ENCODE measurements at places on chromosomes 7 and 10. TPM values are rescaled to one million over a fixed set of nuclear protein-coding genes. Genes with fewer than 3 reads are reported as not detected.

DNA sequence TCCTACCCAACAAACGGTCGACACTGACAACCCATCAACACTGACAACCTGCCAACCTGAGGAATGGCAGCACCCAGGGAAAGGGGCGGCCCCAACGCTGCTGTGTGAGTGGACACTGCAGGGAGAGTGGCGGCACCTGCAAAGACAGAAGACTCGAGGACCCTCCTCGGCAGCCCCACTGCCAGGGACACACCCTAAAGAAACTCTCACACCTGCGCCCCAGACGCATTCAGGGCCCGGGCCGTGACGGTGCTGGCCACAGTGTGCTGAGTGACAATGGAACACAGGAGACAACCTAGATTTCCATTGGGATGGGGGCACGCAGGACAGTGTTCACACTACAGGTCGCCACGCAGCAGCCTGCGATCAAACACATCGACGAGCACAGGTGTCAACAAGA is 3.6 kb downstream of the CAMK2B start:
- H3K4me3 ChIP-seq: no peak overlapping the region
- DNase-seq: no peak
- H3K27ac ChIP-seq: no peak overlapping the region

- H3K4me3 ChIP-seq: no peak overlapping the region
- no peaks in the 10 kb centered on the region for H3K36me3 ChIP-seq
- peaks cover 1% of the 10 kb centered on the region for H3K27me3 ChIP-seq
- H3K4me1 ChIP-seq: peaks cover 43% of the 10 kb centered on the region
- no peak for DNase-seq
These were observed 229.1 kb downstream of the CUX1 start for GRCh38 chr7:102046373-102047117.

GRCh38 chr7:112529521-112529920 is 48.7 kb downstream of the LSMEM1 start:
- H3K4me1 ChIP-seq: no peaks in the 10 kb centered on the region
- H3K4me3 ChIP-seq: no peak overlapping the region
- no peaks in the 10 kb centered on the region for H3K36me3 ChIP-seq
- H3K27ac ChIP-seq: no peak overlapping the region
- no peaks in the 10 kb centered on the region for H3K27me3 ChIP-seq

GRCh38 chr10:23106331-23107072 is 11.1 kb downstream of the MSRB2 start:
- H3K4me3 ChIP-seq: no peak overlapping the region
- no peak overlapping the region for H3K27ac ChIP-seq
- no peaks in the 10 kb centered on the region for H3K27me3 ChIP-seq
- H3K36me3 ChIP-seq: peaks cover 23% of the 10 kb centered on the region
- H3K4me1 ChIP-seq: no peaks in the 10 kb centered on the region

DNA sequence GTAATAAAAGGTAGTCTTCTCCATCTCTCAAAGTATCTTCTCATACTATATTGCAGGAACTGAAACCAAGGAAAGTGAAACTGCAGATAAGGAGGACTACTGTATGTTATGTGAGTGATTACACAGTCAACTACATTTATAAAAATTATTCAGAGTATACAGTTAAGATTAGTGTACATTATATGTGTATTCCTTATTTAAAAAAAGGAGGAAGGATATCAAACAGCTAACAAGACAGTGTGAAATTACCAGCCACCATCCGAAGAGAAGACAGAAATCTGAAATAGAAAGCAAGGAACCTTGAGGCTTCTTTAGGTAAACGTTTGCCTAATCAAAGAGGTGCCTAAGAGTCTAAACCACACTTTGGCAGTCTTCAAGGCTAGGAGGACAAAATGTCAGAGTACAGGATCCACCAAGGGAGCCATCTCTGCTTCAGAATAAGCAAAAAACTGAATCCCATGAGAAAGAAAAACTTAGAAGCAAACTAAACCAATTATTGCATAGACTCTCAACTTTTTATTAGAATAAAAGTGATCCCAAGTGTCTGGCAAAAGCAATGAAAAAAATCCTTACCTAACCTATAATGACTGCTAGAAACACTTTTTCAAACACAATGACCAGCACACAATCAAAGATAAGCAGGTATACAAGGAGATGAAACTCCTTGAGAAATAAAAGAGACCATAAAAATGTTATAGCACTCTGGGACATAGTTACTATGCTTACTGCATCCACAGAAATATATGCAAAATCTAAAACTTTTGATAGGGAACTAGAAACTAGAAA is 6.4 kb downstream of the USP6NL start:
- peaks cover 7% of the 10 kb centered on the region for H3K27me3 ChIP-seq
- peaks cover 28% of the 10 kb centered on the region for H3K4me1 ChIP-seq
- H3K36me3 ChIP-seq: no peaks in the 10 kb centered on the region
- DNase-seq: no peak

DNA sequence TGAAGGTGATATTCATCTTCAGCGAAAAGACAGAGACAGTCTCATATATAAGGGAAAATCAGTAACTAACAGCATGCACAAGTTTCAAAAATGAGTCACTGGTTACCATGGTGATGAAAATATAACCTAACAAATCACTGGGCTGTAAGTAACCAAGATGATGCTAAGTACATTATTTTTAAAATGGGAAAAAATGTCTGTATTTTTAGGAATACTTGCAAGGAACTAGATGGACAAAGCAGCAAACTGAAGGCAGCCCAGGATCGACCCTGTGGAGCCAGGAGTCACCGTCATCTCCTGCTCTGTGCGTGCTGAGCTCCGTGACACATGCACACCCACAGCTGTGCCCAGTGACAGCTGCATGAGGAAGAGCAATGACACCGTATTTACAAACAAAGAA is 137.3 kb downstream of the ELMO1 start:
- no peak overlapping the region for H3K4me3 ChIP-seq
- H3K27me3 ChIP-seq: no peaks in the 10 kb centered on the region
- H3K36me3 ChIP-seq: peaks cover 8% of the 10 kb centered on the region
- peaks cover 84% of the 10 kb centered on the region for H3K4me1 ChIP-seq
- peak; percentile 3 for DNase-seq
- H3K27ac ChIP-seq: peak overlapping the region; percentile 41

DNA sequence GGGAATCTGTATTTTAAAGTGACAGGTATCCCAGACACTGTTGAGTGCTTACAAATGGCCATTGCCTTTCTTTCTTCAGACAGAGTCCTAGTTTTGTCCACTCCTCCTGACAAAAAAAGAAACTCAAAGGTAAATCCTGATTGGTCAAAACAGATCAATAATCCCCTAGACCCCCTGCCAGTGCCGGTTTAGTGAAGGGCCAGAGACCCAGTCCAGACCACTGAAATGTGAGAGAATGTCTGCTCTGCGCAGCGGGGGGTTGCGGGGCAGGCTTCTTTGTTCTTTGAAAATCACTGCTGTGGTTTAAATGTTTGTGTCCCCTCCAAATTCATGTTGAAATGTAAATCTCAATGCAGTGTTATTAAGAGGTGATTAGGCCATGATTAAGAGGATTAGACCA is 177.7 kb upstream of the GPR26 start:
- no peak for DNase-seq
- no peaks in the 10 kb centered on the region for H3K36me3 ChIP-seq
- H3K27me3 ChIP-seq: peaks cover 11% of the 10 kb centered on the region
- H3K27ac ChIP-seq: no peak overlapping the region

DNA sequence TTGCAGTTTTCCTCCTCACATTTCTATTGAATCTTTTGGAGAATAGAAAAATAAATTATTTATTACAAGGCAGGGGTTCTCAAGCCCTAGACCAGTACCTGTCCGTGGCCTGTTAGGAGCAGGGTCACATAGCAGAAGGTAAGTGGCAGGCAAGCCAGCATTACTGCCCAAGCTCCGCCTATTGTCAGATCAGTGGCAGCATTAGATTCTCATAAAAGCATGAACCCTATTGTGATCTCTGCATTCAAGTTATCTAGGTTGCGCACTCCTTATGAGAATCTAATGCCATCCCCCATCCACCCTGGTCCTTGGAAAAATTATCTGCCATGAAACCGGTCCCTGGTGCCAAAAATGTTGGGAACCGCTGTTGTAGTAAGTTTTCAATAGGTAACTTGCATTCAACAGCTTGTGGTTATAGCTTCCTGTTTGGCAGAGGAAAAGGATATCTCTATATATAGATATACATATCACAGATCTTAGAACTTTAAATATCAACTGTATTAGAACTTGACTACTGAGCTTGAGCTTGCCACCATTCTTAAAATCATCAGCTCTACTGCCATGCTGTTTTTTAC is 165.1 kb downstream of the AHR start:
- peak overlapping the region; percentile 57 for H3K4me3 ChIP-seq
- peaks cover 6% of the 10 kb centered on the region for H3K27me3 ChIP-seq
- DNase-seq: no peak
- no peak overlapping the region for H3K27ac ChIP-seq
- peaks cover 2% of the 10 kb centered on the region for H3K4me1 ChIP-seq
- H3K36me3 ChIP-seq: peaks cover 4% of the 10 kb centered on the region

- H3K27me3 ChIP-seq: no peaks in the 10 kb centered on the region
- peaks cover 2% of the 10 kb centered on the region for H3K4me1 ChIP-seq
- no peak overlapping the region for H3K27ac ChIP-seq
- no peak overlapping the region for H3K4me3 ChIP-seq
- H3K36me3 ChIP-seq: peaks cover 24% of the 10 kb centered on the region
These were observed 175.2 kb downstream of the TPST1 start for GRCh38 chr7:66380272-66380888.

- DNase-seq: no peak
- no peaks in the 10 kb centered on the region for H3K4me1 ChIP-seq
- no peaks in the 10 kb centered on the region for H3K36me3 ChIP-seq
- no peak overlapping the region for H3K27ac ChIP-seq
These were observed 352.6 kb upstream of the AUTS2 start for GRCh38 chr7:69245646-69246045.

DNA sequence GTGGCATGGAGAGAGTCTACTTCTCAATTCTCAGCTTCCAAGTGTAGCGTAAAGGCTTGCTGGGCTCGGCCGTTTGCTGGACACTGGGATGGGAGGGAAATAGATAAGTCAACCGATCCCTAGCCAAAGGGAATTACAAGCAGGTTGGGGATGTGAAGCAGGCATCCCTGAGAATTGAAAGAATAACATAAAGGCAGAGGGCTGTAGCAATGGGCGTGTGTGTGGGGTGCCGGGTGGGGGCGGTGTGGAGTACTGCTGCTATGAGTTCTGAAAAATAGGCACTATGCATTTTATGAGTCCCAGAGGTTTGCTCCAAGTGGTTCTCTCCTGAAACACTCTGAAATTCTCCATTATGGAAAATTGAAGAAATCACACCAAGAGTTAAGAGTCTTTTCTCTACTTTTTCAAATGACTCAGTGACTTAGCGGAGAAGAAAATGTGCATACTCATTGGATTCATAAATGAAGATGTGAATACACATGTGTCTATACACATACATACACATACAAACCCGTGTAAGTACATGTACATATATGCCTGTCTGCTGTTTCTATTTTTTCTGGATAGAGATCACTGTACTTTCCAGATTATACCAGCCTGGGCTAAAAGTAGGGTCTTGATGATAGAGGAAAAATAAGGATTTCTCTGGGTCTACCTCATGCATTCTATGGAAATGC is 65.4 kb downstream of the ADRA2A start:
- no peaks in the 10 kb centered on the region for H3K27me3 ChIP-seq
- H3K27ac ChIP-seq: no peak overlapping the region
- no peaks in the 10 kb centered on the region for H3K4me1 ChIP-seq

GRCh38 chr10:68489919-68490318 is 18.1 kb upstream of the DNA2 start:
- peaks cover 12% of the 10 kb centered on the region for H3K36me3 ChIP-seq
- DNase-seq: no peak
- H3K27ac ChIP-seq: no peak overlapping the region
- H3K4me1 ChIP-seq: no peaks in the 10 kb centered on the region

DNA sequence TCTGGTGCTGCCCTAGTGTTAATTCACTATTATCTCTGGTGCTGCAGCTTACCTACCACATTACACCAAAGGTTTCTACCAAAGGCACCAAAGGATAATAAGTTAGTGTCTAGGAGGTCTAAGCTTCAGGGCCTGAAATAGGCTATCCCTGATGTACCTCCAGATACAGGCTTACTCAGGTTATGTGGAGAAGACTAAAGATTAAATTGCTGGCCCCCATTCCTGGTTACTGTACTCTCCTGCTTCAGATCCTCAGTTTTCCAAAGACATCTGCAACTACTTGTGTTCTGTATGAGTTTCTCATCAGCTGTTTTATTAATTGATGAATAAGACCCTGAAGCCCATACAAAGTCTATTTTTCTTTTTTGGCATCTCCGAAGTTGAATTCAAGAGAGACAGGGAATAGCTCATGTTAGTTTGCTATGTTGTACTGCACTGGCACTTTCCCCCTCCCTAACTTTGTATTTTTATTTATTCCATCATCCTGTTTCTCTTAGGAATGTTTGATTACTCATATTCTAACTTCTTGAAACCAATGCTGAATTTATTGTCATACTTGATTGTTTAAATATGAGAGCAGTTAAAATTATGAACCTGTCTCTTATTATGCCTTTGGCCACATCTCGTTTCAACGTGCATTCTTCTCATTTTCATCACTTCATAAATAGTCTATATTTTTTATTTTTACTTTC is 85.9 kb downstream of the PON1 start:
- no peak overlapping the region for H3K27ac ChIP-seq
- no peaks in the 10 kb centered on the region for H3K27me3 ChIP-seq
- H3K4me1 ChIP-seq: peaks cover 8% of the 10 kb centered on the region

GRCh38 chr10:18000601-18001000 is 48.9 kb downstream of the SLC39A12 start:
- no peak for DNase-seq
- H3K36me3 ChIP-seq: no peaks in the 10 kb centered on the region
- peaks cover 1% of the 10 kb centered on the region for H3K27me3 ChIP-seq
- H3K27ac ChIP-seq: no peak overlapping the region
- H3K4me1 ChIP-seq: no peaks in the 10 kb centered on the region
- no peak overlapping the region for H3K4me3 ChIP-seq

GRCh38 chr7:20030915-20031362 is 186.2 kb downstream of the MACC1 start:
- no peaks in the 10 kb centered on the region for H3K4me1 ChIP-seq
- H3K27me3 ChIP-seq: no peaks in the 10 kb centered on the region
- no peaks in the 10 kb centered on the region for H3K36me3 ChIP-seq
- H3K4me3 ChIP-seq: no peak overlapping the region
- H3K27ac ChIP-seq: no peak overlapping the region

GRCh38 chr7:30411173-30411572 is 67.4 kb downstream of the NOD1 start:
- H3K4me1 ChIP-seq: no peaks in the 10 kb centered on the region
- H3K36me3 ChIP-seq: peaks cover 5% of the 10 kb centered on the region
- H3K4me3 ChIP-seq: no peak overlapping the region
- DNase-seq: no peak
- H3K27me3 ChIP-seq: no peaks in the 10 kb centered on the region

DNA sequence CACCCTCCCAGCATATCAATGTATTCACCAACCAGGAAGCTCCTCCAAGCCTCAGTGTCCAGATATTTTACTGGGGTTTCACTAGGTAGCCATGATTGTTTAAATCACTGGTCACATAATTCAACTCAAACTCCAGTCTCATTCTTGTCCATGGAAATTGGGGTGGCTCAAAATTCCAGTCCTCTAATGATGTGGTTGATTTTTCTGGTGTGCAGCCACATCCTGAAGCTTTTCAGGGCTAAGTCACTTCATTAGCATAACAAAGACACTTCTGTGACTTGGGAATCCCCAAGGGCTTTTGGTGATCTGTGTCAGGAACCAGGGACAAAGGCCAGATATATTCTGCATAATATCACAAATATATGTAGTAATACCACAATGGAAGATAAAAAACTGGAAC is 786.9 kb upstream of the IGFBP3 start:
- no peak overlapping the region for H3K4me3 ChIP-seq
- H3K36me3 ChIP-seq: no peaks in the 10 kb centered on the region
- DNase-seq: no peak
- H3K27me3 ChIP-seq: peaks cover 2% of the 10 kb centered on the region

GRCh38 chr10:131035779-131036178 is 275.7 kb downstream of the TCERG1L start:
- no peak for DNase-seq
- H3K27ac ChIP-seq: no peak overlapping the region

The PCLO gene
- polyA plus RNA-seq: not detected

The ASB15 gene
- not detected for polyA plus RNA-seq

The FAM221A gene
- 2.8 TPM for polyA plus RNA-seq

The POP7 gene
- polyA plus RNA-seq: 70.3 TPM

The LRRD1 gene
- not detected for polyA plus RNA-seq

The CTTNBP2 gene
- polyA plus RNA-seq: not detected

The CCL24 gene
- polyA plus RNA-seq: not detected

All from immature natural killer cell (primary cell).